IMR-90 (cell line): ENCODE measurements at places on chromosomes 7 and 10.

GRCh38 chr7:155764438-155764793 lies 47.8 kb downstream of the SHH start:
- no peak for DNase-seq

DNA sequence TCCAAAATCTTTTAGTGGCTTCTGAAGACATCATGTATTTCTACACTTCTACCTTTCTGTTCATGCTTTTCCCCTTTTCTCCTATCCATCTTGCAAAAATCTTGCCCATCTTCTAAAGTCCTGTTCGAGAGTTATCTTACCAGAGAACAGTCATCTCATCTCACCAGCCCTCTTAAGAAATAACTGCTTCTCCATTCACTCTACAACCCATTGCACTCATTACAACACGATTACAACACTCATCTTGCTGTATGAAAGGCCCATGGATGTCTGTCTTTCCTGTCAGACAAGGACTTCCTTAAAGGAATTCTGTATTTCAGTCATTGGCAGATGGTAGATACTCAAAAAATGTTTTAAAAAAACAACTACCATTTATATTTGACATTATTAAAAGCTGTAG lies 30.8 kb downstream of the ZNF438 start:
- no peak for DNase-seq

- no peak for DNase-seq
These were observed 146.5 kb downstream of the ALOX5 start for GRCh38 chr10:45520476-45520875.

GRCh38 chr10:123109466-123109865 lies 26.3 kb upstream of the HMX3 start:
- DNase-seq, result no peak

DNA sequence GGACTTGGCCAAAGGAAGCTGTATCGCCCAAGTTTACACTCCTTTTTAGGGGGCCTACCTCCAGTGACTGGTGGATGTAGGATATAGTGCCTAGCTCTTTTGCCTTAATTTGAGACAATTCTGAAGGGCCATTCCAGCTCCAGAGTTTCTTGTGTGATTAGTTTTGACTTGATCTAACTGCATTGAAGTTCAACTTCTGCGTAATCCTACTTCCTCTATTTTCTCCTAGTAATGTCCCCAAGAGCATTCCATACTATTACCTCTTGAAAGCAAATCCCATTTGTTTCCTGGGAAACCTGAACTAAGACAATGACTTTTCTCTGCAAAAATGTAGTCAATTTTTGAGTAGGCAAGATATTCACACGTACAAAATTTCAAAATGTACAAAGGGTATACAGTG lies 4.7 kb upstream of the H2AZ2 start:
- no peak for DNase-seq

DNA sequence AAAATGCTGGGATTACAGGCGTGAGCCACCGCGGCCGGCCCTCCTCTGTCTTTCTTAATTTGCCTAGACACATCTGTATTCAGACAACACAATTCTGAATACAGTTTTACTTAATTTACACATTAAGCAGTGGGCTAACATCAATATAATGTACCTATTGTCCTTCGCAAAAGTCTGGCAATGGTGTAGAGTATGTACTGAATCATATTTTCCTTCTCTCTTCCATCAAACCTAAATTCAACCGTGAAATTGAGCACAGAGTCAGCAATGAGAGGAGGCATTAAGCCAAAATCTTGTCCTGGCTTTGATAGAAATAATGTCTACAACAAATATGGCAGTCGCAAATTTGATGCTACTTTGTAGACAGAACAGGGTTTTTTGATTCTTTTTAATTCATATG lies 30.4 kb downstream of the FZD9 start:
- DNase-seq, result no peak

- DNase-seq, result peak; percentile 41
These were observed 23.0 kb downstream of the PHYH start for GRCh38 chr10:13276749-13277365.

DNA sequence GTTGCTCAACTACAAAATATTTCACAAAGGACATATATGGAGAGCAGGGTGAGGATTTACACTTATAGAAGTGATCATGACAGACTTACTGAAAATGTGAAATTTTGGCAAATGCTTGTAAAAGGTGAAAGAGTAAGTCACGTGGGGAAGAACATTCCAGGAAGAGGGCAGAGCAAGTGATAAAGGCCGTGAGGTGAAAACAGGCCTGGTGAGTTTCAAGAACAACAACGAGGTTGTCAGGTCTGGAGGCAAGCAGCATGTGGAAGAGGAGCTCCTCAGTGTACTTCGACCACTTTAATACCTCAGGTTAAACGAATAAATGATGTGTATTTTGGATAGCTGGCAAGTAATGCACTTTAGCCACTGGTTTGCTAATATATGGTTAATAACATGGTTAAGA lies 706.7 kb downstream of the PCDH15 start:
- no peak for DNase-seq

DNA sequence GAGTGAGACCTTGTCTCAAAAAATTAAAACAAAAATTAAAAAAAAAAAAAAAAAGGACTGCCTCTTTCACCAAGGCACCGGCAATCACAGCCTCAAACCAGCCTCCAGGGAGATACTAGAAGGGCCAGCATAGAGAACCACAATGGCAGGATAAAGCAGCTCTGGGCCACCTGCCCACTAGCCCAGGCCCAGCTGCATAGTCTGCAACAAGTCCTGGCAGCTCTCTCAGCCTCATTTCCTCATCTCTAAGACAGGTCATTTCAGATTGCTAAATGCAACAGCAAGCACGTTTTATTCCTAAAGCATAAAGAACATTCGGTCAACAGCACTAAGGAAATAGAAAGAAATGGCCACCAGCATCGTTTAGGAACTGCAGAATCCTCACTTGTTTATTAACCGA lies 28.8 kb downstream of the XPNPEP1 start:
- peak; percentile 88 for DNase-seq

- DNase-seq, result peak; percentile 97
These were observed 38.6 kb upstream of the SH2D4B start for GRCh38 chr10:80498833-80499741.

GRCh38 chr10:51389415-51390321 lies 309.7 kb downstream of the CSTF2T start:
- DNase-seq, result peak; percentile 99

DNA sequence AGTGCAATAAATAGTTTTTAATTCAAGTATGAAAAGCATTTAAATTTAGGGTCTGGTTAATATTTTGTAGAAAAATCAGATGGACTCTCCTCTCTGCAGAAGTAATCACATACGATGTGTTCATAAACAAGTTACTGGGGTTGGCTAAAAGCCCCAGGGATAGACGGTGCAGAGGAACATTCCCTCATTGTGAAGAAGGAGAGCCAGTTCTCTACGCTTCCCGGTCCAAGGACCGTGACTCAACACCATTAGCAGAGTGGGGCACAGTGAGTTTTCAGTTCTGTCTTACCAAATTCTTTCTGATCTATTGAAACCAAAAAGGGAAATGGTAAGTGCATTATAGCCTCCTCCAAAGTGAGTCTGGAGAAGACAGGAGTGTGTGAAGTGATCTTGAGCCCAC lies 327.8 kb downstream of the WDR37 start:
- DNase-seq, result no peak

GRCh38 chr10:128422190-128422589 lies 296.0 kb upstream of the MKI67 start:
- no peak for DNase-seq

GRCh38 chr7:30743371-30744074 lies 8.4 kb upstream of the INMT start:
- DNase-seq, result peak; percentile 35

DNA sequence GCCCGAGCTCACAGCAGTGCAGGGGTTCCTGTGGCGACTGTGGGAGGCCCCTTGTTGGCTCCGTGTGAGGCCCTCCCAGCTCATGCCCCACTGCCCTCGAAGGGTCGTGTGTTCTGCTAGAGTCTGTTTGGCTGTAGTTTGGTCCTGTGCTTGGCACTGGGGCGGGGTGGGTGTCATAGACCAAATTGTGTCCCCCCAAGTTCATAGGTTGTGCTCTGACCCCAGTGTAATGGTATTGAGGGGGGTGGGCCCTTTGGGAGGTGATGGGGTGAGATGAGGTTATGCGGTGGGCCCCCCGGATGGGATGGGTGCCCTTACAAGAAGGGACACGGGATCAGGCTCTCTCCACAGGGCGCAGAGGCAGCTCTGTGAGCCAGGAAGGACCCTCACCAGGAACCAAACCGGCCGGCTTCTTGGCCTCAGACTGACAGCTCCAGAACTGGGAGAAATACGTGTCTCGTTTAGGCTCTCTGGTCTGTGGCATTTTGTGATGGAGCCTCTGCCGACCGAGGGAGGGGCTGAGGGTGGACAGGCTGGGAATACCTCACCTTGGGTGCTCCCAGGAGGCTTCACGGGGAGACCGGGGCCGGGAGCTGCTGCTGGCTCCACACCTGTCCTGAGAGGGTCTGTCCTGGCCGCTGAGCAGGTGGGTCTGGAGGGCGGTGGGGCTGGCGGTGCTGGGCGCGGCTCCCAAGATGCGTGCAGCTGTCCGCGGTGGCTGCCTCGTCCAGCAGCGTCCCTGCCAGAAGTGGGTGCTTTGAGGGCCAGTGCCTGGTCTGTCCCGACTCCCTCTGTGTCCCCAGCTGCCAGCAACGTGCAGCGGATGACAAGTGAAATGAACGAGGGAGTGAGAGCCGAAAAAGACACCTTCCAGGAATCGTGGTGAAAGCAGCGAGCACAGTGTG lies 89.4 kb downstream of the INPP5A start:
- DNase-seq, result no peak

- peak; percentile 73 for DNase-seq
These were observed 300.5 kb downstream of the KLF6 start for GRCh38 chr10:3484306-3485056.

DNA sequence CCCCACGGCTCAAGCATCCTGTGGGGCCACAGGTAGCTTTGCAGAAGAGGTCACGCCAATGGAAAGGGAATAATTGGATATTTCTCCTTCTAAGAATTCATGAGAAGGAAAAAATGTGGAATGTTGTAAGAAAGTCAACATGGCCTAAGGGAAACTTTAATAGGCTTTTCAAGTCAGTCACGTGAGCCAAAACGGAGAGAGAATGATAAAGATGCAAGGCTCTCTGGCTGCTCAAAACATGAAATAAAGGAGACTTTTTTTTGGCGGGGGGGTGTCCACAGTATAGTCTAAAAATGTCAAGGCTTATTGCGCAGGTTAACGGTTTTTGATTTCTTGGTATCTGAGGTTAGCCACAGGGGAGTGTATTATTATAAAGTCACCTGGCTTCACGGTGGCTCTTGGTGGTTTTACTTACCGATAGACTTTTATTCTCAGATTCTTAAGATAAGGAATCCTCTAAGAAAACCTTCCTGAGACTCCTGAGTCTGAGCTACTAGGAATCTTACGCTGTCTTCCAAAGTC lies 148.1 kb downstream of the ARHGAP21 start:
- DNase-seq, result no peak

- DNase-seq, result no peak
These were observed 19.4 kb upstream of the MINDY3 start for GRCh38 chr10:15879663-15880062.

DNA sequence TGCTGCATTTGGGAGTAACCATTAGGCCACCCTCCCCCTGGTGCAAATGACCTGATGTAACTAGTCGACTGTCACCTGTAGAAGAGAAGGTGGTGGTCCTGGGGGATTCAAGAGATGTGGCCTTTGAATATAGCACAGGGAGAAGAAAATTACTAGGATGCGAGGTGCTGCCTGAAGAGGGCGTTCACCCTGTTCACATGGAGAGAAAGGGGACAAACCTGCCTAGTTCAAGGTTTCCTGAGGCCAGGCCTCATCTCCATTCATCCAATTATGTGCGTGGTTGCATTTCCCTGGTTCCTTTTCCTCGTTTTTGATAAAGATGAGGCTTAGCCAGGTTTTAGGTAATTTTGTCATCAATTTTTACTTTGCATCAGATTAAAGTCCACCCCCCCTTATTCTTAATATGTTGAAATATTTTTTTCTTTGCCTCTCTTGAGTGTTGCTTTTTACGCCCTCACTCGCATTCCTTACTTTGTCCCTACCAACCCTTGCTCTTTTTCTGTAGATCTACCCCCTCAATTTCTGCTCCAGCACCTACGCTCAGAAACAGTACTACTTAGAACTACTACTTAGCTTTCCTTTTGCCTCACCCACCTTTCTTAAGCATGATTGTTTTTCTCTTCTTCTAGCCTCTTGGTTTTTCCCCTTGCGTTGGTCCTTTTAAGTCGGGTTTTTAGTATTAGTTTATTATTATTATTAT lies 13.7 kb downstream of the CLCN1 start:
- no peak for DNase-seq

- no peak for DNase-seq
These were observed 50.0 kb upstream of the MTPN start for GRCh38 chr7:136027160-136027559.

DNA sequence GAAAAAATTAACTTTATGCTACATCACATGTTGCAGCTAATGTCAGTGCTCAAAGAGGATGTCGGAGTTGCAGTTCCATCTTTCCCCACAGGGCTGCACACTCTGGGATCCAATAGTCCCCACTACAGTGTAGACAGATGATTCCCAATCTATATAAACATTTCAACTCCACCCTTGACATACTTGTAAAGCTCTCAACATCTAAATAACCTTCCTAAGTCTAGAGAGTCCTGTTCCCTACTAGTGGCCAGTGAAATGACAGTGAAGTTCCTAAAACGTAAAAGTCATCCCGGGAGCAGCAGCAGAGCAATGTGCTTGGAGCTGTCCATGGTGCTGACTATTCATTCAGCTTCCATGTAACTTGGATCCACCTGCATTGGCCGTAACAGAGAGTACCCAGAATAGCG lies 145.1 kb downstream of the GRM8 start:
- DNase-seq, result peak; percentile 19

GRCh38 chr10:57818522-57818921 lies 449.2 kb downstream of the IPMK start:
- no peak for DNase-seq

DNA sequence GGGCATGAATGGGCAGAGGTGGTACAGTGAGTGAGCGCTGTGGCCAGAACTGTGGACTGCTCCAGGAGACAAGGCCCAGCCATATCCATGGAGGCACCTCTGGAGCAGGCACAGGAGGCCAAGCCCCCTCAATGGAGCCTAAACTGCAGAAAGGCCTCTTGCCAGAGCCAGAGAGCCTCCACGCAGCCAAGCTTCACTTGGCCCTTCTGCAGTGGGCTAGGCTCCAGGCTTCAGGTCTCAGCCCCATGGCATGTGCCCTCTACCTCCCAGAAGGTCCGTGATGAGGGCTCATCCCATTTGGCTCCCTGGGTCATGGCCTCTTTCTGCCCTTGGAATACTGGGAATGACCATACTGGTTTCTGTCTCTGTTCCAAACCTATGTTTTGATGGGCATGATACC lies 8.9 kb downstream of the PDE1C start:
- no peak for DNase-seq

GRCh38 chr10:59470570-59470969 lies 108.2 kb upstream of the FAM13C start:
- DNase-seq, result no peak
